Upper lobe of left lung (tissue), 6 donors: ENCODE measurements at places on chromosomes 13 and 19. TPM values are rescaled to one million over a fixed set of nuclear protein-coding genes. Genes with fewer than 3 reads are reported as not detected.

DNA sequence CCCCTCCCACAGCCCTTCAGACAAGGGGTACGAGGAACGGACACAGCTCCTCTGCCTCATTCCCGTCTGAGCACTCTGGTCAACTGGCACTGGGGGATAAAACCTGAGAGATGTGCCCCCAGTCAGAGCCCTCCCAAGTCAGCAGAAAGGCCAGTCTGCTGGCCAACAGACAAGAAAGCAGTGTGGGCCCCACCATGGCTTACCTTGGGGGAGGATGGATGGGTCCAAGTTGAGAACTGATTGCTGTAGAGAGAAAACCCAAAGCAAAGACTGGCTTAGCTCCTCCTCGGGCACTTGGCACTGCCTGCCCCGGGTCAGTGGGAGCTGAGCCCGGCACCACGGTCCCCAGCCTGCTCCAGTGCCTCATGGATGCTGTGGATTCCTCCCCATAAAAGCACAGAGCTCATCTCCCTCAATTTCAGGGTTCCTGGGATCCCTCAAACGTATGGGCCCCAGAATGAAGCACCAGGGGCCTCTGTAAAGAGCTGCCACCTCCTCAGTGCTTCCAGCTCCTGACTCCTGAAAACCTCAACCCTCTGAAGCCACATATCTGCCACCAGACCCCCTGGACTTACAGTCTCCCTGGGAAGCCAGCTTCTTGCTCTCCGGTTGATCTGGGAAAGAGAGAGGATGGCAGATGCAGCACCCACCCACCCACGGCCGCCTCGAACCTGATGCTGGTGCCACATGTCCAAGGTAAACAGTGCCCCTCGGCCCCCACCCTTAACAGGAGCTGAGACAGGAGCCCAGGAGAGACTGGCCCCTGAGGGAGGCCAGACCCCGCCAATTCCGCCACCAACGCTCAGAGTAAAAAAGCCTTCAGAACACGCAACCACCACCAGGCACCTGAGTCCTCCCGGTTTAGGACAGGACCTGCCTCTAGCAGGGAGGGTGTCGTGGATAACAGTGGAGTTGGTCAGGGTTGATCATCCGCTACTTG lies 3.3 kb downstream of the KHSRP start:
- no peak for DNase-seq

- DNase-seq = no peak
Measured at GRCh38 chr13:106898231-106898630, 330.3 kb upstream of the ARGLU1 start.

Gene RFXANK
- total RNA-seq = 71.7 TPM

Gene PSG3
- total RNA-seq = not detected

Gene PINLYP
- total RNA-seq = 9.4 TPM

GRCh38 chr19:8640402-8641004 lies 10.1 kb downstream of the NFILZ start:
- DNase-seq = no peak

Gene MBD3L4
- total RNA-seq = not detected
